ENCODE measurements at places on chromosomes 2 and 18.

- no peak for DNase-seq
Measured at GRCh38 chr2:138818556-138818955, 38.4 kb upstream of the NXPH2 start.

DNA sequence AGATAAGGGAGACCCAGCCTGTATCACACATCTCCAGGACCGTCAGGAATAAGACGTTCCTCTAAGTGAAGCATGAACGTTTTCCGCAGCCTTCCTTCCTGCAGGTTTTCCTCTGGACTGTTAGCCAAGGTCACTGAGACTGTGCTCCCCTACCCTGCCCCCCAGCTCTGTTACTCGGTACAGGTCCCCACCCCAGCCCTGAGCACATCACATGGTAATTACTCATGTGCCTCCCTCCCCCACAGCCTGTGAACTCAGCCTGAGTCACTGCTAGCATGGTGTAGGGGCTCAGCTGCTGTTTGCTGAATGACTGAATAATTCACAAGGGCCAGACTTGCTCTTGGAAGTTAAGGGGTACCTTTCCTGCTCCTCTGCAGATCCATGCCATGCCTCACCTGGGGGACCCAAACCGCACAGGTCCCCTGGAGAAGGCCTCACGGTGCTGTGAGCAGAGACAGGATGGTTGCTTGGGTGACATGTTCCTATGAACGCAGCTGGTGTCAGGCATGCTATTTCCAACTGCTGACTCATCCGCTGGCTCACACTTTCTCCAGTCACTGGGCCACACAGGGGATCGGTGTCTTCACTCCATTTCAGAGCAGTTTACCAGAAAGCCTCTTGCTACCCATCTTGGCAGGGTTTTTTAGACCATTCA is 88.2 kb downstream of the PLB1 start:
- DNase-seq: no peak

DNA sequence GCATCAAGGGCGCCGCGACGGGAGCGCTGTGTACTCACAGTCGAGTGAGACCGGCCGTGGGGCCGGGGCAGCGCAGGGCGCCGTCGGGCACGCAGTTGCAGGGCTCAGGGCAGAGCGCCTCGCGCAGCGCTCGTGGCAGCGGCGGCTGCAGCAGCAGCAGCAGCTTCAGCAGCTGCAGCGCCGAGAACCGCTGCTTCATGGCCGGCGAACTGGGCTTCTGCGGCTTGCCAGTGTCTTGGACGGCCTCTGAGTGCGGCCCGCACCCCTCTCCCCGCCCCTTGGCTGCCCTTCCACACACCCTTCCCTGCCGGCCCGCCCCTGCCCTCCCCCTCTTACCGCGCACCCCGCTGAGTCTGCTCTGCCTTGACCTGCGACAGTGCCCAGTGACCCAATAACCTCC is at the start of gene LHCGR:
Gene LHCGR (minus strand): TSS at position 252 of the 400 bp plus-strand sequence. CDS start 53 bp downstream, at position 199.
- DNase-seq: no peak

DNA sequence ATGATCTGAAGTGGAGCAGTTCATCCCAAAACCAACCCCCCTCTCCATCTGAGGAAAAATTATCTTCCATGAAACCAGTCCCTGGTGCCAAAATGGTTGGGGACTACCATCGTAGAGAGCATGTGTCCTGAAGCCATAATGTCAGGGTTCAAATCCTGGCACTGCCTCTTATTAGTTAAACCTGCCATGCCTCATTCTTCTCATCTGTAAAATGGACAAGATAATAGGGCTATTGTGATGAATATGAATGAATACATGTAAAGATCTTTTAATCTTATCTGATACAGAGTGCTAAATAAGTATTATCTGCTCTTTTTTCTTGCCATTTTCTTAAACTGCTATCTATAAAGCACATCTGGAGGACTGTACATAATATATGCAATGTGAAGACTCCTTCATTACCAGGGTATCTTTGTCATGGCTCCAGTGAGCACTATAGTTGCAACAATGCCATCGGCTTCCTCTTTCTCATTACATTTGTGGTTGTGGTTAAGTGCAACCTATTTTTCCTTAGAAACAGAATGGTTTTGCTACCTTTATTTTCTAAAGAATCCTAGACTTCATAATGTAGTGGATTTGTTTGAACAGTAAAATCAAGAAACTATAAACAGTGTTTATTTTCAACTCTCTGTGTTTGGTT is 27.0 kb downstream of the MFSD6 start:
- no peak for DNase-seq

- DNase-seq: no peak
Measured at GRCh38 chr2:75792996-75793395, 82.3 kb upstream of the GCFC2 start.

- DNase-seq: no peak
Measured at GRCh38 chr18:48781988-48782363, 168.8 kb downstream of the SMAD7 start.

DNA sequence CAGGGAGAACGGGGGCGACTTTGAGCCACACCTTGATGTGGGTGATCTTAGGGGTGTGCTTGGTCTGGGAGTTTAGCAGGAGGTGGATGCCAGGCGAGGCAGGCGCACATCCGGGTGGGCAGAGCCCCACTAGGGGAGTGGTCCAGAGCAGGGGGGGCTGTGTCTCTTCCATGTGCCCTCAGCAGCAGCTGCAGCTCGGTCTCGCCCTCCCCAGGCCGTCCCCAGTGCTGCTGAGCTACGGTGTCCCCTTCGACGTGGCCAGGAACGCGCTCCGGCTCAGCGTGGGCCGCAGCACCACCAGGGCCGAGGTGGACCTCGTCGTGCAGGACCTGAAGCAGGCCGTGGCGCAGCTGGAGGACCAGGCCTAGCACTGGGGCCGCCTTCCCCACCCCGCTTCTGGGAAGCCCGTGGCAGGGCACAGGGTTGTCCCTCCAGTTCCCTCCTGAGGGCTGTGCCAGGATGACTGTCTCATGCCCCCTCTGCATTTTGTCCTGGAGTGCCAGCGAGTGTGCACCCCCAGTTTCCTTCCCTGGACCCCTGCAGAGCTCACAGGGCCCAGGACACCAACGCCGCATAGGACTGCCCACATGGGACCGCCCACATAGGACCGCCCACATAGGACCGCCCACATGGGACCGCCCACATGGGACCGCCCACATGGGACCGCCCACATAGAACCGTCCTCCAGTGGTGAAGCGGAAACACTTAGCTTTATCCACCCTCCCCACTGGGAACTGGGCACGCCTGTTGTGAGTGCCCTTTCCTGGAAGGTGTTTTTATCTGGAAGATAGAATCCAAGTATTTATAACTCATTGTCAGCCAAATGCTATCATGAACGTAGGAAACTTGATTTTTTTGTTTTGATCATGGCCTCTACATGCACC is 1.9 kb upstream of the ESPNL start:
- no peak for DNase-seq

DNA sequence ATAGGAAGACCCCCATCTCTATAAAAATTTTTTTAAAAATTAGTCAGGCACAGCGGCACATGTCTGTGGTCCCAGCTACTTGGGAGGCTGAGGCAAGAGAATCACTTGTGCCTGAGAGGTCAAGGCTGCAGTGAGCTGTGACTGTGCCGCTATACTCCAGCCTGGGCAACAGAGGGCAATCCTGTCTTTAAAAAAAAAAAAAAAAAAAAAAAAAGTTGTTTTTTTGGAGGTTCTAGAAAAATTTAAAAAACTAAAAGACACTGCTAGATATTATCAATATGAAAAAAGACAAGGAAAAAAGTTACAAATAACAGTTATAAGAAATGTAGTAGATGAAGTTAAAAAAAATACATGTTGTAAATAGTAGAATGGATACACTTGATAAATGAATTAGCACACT is 56.1 kb upstream of the C2orf15 start:
- no peak for DNase-seq

DNA sequence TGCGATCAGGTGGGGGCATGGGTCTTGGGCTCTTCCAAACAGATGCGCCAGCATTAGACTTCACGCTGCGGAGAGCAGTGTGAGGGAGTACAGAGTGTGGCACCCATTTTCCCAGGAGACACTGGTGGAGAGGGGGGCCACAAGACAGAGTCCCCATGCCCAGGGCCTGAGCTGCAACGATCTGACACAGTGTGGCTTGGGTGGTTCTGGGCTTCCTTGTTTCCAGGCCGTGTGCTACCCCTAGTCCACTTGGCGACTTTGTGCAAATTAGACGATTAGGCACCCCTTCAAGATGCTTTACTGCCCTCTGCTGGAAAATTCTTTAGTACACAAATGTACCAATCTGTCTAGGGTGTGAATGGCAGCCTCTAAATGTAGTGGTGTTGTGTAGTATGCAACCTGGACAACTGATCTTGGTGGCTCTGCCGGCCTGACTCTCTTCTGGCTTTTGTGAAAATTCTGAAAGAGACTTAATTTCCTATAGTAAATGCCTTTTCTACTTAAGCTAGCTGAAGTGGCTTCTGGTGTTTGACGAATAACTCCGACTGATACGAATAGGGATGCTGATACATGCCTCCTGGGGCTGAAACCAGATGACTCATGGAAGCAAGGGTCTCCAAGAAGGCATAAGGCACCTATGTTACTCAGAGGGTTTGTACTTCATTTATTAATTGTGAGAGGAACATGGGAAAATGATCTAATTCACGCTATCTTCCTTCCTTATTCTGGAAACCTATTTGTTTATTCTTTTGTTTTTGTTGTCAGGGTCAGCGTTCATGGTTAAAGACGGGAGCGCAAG is 92.3 kb upstream of the SMAD2 start:
- no peak for DNase-seq

- peak; percentile 11 for DNase-seq
Measured at GRCh38 chr2:191061381-191061980, 47.5 kb upstream of the STAT1 start.

- DNase-seq: no peak
Measured at GRCh38 chr18:3481696-3482210, 31.8 kb downstream of the TGIF1 start.

GRCh38 chr18:44799382-44799906 is 118.8 kb downstream of the SETBP1 start:
- no peak for DNase-seq

GRCh38 chr18:13281406-13281805 is 62.8 kb downstream of the LDLRAD4 start:
- no peak for DNase-seq

- DNase-seq: no peak
Measured at GRCh38 chr2:239118675-239119211, 270.9 kb downstream of the TWIST2 start.

- DNase-seq: no peak
Measured at GRCh38 chr2:37786854-37787253, 115.4 kb upstream of the CDC42EP3 start.

DNA sequence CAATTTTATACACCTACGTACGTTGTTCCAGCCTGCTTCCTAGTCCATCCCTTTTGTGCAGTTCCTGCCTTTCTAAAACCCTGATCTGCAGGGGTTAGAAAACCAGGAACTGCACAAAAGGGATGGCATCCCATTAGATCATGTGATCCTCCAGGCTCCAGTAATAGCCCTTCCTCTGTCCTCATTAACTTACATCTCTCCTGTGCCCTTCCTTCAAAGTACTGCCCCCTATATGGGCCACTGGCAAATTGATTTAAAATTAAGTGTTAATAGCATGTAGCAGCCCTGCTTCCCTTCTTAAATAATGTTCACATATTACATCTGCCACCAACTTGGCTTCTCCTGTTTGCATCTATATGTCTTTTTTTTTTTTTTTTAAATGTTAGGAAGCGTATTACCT is 61.3 kb upstream of the NXPH2 start:
- DNase-seq: no peak

- no peak for DNase-seq
Measured at GRCh38 chr18:49075681-49076080, 124.9 kb upstream of the SMAD7 start.

Data from T follicular helper cell (primary cell).